ENCODE measurements at places on chromosomes 3 and 15.

DNA sequence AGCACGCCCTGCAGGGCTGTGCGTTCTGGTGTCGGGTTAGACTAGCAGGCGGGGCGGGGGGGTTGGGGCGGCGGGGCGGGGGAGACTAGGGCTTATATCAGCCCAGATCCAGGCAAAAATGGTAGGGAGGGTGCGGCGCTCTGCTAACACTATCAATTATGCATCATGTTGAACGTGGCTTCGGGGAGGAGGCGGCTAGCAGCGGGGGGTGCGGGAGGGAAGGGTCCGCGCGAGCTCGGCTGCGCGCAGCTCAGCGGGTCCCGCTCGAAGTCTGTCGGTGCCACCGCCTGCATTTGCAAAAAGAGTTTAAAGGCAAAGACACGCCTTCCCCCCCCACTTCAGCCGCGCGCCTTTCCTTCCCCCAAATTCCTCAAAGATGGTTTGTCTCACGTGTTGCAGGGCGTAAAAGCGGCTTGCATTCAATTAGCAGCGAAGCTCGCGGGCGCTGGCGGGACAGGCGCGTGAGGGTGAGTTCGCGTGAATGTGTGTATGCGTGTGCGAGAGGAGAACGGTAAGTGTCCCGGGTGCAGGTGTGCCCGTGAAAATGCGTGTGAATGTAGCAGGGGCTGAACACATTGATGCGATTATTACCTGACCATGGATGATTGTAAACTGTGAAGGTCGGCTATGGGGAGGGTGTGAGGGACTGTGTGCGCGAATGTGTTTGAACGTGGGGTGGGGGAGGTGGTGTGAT, at the start of gene ISLR2:
Gene ISLR2, plus strand, starts transcription at position 432 of the 694 bp plus-strand sequence. CDS start 2,169 bp downstream, outside the sequence.
- DNase-seq = no peak

DNA sequence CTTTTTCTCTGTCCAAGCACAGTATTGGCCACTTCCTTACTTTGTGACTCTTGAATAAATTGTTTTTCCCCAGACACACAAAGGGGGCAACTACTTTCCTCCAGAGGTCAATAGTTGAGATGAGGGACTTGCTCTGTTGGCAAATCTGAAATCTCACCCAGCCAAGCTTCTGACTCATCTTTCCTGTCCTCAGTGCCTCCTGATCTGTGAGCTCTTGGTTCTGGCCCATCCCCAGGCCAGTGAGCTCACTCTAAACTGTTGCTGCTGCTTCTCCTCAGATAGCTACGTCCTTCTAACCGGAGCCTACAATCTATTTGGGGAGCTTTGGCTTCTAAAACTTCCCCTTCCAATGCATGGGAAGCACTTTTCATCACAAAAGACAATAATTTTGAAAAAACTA, 50.0 kb upstream of the NMD3 start:
- no peak for DNase-seq

DNA sequence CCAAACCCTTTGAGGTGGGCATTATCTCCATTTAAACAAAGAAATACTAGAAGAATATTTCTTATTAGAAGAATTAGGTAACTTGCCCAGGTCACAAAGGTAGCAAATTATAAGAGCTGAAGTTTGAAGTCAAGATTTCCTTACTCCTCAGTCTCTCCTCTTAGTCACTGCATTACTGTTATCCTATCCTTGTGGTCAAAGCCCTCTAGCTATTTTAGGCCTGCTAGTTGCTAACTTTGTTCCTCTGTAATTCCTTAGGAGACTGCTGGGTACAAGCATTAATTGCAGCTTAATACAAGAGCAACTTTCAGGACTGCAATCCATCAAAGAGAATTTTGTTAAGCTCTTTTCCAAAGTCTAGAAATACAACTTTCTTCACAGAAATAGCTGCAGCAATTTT, 528.2 kb downstream of the ZIC1 start:
- no peak for DNase-seq

DNA sequence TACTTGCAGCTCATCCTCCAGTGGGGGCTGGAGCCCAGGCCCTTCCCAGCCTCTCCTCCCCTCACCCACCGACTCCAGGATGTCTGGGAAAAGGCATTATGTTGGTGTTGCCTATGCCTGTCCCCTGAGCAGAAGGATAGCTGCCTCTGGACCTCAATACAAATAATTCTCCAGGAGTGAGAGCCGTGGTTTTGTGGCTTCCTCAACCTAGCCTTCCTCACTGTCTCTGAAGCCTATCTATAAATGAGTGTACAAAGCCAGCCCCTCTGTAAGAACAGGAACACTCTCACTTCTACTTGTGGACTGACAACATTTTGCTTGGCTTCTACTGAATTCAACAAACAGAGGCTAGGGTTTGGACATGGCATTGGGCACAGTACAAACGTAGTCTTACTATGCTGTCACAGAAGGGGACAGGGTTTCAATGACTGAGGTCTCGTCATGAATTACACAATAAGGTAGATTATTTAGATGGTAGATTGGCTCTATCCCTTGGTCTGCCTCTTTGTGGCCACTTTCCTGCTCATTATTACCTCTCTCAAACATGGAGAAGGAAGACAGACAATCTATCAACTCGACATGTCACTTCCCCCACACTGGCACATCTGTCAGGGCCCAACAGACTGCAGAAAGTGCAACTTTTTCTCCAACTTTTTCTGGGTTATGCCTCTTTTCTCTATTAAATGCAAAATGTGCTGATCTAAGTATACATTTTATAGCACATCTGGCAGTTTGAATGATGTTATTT, 82.8 kb upstream of the MEX3B start:
- no peak for DNase-seq

Data from activated CD4-positive, alpha-beta T cell treated with anti-CD3 and anti-CD28 coated beads for 4 hours (primary cell).